ENCODE measurements at places on chromosomes 6 and 20.
A peak's percentile ranks its signal among the peaks of the same experiment; 100 is the strongest.

GRCh38 chr20:37915800-37916570 lies 13.1 kb downstream of the VSTM2L start:
- peak; percentile 53 for DNase-seq

- DNase-seq: peak; percentile 36
Measured at GRCh38 chr6:156189195-156189594, 588.0 kb upstream of the ARID1B start.

DNA sequence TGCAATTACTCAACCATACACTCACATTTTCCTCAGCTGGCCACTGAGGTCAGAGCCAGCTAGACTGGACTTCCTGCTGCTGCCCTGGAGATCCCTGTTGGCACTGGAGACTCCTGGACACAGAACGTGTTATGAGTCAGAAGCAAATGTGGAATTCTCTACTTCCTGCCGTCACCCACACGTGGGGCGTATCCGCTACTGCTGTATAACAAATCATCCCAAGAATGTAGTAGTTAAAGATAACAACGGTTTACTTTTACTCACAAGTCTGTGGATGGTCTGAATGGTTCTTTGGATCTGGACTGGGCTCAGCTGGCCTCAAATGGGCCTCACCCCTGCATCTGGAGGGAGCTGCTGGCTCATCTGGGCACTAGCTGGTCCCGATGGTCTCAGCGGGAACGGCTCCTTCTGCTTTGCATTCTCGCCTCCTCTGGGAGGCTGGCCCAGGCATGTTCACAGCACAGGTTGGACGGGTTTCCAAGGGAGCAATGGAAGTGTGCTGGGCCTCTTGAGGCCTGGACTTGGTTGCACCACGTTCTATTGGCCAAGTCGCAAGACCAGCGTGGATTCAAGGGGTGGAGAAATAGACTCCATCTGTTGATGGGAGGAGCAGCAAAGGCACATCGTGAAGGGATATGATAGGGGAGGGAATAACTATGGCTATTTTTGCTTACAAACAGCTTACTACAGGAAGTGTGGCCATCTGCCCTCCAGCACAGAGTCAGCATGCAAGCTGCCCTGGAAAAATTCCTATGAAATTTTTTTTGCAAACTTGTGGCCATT lies 118.5 kb downstream of the SNX5 start:
- no peak for DNase-seq

- DNase-seq: no peak
Measured at GRCh38 chr6:146997062-146997461, 207.2 kb upstream of the STXBP5 start.

GRCh38 chr20:43954704-43955061 lies 40.0 kb downstream of the TOX2 start:
- DNase-seq: no peak

GRCh38 chr20:60653111-60653845 lies 598.8 kb upstream of the CDH4 start:
- DNase-seq: no peak

GRCh38 chr6:47250302-47250701 lies 59.4 kb downstream of the TNFRSF21 start:
- no peak for DNase-seq

- no peak for DNase-seq
Measured at GRCh38 chr20:4979841-4980410, 21.4 kb downstream of the SLC23A2 start.

GRCh38 chr6:165308926-165309731 lies at the start of gene C6orf118:
C6orf118 (minus strand) TSS chr6:165309605; CDS start chr6:165309586, 19 bp downstream.
- DNase-seq: peak; percentile 93

- DNase-seq: no peak
Measured at GRCh38 chr20:63060057-63060991, 53.6 kb upstream of the BHLHE23 start.

DNA sequence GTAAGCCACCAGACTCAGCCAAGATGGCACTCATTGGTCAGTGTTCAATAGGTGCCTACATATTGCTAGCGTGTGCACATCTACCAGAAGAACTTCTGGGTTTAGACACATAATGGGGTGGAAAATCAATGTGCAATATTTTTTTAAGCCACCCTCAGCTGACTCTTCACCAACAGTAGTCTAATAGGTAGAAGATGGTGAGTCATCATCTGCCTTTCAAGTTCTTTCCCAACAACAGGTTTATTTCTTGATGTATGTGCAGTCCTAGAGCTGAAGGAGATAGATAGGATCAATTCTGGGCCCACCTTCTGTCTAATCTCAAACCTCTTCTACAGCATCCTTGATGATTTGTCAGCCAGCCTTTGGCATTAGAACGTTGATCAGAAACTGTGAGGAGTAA lies 41.3 kb downstream of the IRAK1BP1 start:
- no peak for DNase-seq

DNA sequence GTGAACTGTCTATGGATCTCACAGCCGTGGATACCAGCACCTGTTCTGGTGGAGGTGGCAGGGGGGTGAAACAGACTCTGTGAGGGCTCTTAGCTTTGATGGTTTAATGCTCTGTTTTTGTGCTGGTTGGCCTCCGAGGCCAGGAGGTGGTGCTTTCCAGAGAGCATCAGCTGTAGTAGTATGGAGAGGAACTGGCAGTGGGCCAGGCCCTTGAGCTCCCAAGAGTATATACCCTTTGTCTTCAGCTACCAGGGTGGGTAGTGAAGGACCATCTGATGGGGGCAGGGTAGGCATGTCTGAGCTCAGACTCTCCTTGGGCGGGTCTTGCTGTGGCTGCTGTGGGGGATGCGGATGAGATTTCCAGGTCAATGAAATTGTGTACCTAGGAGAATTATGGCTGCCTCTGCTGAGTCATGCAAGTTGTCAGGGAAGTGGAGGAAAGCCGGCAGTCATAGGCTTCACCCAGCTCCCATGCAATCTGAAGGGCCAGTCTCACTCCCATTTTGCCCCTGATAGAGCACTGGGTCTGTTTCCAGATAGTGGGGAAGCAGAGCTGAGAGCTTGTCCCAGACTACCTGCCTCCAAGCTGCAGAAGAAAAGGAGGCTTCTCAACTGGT lies 102.7 kb upstream of the AHI1 start:
- DNase-seq: no peak

DNA sequence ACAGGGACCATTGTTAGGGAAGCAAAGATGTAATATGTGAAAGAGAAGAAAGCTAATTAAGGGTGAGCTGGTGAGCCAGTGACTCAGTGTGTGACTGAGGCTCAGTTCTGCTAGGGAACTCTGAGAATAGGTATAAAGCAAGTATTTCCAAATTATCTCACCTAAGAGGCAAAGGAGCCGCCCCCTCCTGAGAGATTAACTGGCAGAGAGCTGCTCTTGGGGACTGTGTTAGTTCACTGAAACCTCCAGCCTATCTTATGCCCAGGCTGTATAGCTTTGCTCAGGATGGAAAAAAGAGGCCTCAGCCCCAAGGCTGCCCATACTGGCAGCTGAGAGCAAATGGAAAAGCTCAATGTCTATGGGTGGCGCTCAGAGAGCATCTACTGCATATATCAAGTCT lies 152.0 kb downstream of the PAK5 start:
- DNase-seq: no peak

DNA sequence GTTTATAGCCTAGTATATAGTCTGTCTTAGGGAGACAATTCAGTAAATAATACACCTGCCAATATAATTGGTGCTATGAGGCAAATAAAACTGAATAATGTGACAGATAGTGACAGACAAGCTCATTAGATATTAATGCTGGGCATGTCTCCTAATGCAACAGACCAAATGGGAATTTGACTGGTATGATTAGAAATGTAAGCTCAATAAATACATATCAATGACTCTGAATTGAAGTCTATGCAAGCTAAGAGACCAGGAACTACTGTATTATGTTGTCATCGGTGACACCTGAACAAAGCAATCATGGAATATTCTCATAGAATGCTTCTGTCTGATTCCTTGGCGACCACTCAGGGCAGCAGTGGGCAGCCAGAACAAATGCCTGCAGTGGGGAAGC lies 2.5 kb upstream of the SNX3 start:
- DNase-seq: no peak

DNA sequence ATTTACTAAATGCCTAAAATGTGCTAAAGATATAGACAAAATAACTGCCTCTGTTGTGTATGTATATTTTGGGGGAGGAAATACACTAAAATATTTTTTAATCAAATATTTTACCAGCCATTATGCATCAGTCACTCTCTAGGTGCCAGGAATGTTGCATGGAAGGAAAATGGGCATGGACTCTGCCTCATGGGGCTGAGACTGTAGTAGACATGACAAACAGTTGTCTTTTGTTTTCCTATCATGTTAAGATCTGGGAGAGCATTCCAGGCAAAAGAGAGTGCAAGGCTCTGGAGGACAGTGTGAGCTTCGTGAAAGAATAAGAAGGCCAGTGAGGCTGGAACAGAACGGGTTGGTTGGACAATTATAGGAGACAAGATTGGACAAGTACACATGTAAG lies 26.5 kb downstream of the HLA-DOB start:
- no peak for DNase-seq

DNA sequence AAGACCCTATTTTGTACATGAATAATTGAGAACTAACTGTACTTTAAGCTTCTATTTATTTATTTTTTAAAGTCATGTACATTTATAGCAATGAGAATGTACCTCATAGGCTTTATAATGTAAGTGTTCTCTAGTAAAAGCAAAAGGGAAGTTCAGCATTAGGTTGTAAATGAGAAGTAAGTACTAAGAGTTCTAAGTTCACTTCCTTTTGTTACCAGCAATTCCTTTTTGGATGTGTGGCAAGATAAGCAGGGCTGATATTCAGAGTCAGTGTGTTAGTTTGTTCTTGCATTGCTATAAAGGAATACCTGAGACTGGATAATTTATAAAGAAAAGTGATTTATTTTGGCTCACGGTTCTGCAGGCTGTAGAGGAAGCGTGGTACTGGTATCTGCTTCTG lies 54.0 kb upstream of the CCN2 start:
- DNase-seq: no peak

- no peak for DNase-seq
Measured at GRCh38 chr6:118843685-118844390, 50.1 kb upstream of the ASF1A start.

GRCh38 chr6:83431545-83432155 lies 799 bp upstream of the ME1 start:
- DNase-seq: peak; percentile 44

- no peak for DNase-seq
Measured at GRCh38 chr6:120960761-120961160, 373.5 kb downstream of the TBC1D32 start.

DNA sequence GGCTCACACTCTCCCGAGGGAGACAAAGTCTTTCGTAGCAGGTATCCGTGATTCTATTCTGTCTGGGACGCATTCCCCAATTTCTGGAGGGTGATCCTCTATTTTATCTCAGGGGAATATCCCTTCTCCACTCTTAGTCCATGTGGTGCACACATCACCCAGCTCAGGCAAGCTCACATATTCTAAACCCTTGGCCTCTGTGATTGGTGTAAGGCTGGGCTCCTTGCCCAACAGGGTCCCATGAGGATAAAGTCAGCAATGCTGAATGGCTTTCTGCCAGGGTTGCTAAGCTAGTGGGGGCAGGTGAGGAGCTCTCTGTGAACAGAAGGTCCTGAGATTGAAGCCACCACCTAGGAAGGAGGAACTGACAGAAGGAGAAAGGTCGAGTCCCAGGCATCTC lies 137.2 kb downstream of the CDH26 start:
- DNase-seq: no peak

DNA sequence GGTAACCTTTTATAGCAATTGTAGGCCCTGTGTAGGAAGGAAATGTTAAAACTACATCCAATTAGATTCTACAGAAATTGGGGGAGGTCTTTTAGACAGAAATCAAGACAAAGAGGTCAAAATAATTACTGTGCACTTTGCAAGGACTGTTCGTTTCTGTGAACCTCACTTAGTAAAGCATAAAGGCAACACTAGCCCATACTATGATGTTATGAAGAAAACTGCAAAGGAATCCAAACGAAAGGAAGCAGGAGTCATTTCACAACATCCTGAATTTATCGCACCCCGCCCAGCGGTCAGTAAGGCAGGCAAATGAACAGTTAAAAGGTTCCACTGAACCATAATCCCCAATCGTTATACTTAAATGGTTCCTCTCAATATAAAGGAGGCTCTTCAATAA lies 429.5 kb upstream of the ARID1B start:
- no peak for DNase-seq

GRCh38 chr6:54216336-54216735 lies 91.9 kb upstream of the TINAG start:
- no peak for DNase-seq

DNA sequence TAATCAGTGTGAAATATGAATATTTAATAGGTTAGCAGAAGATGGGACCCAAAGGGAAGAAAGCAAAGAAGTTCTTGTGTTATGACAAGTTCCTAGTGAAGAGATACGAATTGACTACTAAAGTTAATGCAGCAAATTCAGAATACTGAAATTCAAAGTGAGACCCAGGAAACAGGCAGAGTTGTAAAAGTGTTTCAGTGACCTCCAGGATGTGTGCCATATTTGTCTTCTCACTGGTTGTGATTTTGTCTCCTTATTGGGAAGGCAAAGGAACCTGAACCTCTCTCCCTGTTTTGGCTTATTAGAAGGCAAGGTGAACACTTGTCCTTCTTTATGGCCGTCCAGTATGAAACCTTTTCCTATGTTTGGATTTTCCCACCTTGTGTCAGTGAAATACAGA lies 51.8 kb upstream of the DTNBP1 start:
- DNase-seq: no peak

All from GM23338 (cell line).